SW480 (cell line): ENCODE measurements at places on chromosomes 1 and 21.

DNA sequence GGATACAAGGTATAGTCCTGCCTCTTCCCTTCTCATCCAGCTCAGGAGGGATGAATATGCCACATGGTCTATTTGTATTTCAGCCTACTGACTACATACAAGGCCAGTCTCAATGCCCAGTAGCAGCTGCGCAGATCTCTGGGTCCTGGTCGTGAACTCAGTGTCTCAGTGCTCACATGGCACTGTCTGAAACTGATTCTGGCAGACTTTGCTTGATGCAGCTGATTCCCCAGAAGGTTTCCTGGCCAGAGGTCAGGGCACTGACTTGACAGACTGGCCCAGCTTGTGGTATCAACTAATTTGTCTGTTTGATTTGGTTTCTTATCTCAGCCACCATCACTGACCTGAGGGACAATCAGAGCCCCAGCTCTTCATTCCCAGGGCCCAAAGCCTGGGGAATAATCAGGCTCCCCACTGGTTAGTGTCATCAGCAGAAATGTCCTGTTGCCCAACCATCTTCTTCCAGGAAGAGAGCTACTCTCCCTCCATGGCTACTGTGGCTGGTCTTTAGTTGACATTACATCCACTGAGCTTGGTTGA is 7.5 kb upstream of the SPRR4 start:
- no peak for DNase-seq

DNA sequence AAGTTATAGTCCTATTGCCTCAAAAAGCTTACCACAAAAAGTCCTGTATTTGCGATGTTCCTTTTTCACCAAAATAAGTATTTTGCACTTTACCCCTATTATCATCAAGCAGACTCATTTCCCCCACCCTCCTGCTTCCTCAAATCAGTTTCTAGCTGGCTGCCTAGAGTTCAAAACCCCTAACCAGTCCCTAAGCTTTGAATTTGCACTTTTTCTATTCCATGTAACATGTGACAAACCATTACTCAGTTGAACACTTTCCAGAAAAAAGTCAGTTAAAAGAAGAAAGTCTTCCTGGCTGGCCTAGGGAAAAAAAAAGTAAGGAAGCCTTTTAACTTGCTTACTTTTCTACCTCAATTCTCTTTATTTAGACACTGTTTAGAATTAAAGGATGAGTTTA is 8.2 kb downstream of the CEP170 start:
- DNase-seq: no peak

DNA sequence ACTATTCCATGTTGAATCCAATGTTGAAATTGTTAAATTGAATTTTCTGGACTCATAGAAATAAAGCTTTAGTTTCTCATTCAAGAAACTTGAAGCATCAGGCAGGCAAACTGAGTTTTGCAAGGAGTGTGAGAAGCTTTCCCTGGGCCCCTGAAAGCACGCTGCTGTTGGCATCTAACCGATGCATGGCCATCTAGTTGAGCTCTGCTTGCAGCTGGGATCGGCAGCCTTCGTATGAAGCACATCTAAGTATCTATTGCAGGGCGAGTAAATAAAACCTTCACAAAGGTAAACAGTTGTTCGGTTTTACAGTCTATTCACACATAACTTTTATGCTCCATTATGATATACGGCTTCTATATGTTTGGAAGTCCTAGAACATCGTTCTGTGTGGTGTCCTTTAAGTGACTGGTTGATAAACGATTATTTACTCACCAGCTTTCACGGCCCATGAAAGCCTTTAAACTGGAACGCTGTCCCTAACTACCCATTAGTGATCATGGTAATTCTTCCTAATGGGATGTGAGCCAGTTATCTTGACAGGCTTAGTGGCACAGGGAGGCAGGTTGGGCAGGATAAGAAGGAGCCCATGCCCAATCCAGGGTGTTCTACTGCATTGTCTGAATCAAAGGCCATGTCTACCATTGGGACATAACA is 71.7 kb downstream of the SEC16B start:
- DNase-seq: no peak

DNA sequence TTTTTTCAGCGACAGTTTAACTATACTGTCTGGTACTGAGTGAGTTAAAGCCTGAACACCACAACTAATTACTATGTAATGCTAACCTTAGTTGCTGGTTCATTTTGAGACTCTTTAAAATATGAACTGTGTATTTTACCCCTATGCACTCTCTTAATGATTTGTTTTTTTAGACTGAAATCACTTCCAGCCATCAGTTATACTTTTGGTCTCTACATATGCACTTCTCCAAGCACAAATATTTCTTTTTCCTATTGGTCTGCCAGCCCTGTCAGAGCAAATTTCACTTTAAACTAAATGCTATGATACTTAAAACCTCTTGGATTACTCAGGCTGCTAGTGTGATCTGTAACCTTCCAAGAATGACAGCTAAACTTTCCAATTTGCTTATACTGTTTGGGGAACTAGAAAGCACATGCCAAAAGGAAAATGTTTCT is 38.1 kb upstream of the SCYL3 start:
- DNase-seq: no peak

DNA sequence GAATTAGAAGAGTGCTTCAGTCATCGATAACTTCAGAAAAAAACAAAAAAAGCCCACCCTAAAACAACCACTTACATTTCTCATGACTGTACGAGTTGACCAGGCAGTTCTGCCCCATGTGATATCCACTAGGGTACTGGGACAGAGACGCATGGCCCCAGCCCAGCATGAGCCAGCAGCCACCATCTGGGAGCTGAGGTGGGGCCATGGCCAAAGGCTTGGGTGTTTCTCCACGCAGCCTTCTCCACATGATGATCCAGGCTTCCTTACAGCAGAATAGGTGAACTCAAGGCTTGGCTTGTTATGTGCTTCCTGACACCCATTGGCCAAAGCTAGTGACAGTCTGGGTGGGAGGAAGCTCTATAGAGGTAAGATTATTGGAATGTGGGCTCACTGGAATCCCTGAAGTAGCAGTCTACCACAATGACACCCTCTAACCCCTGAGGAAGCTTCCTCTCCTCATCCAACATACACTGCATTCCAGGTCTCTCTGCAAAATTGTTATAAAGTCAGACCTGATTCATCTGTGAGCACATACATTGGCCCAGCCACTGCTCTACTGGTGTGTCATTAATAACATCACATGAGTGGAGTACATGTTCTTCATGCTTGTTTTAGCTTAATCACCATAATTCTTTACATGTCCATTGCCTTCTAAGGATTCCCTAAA is 66.3 kb upstream of the NTPCR start:
- DNase-seq: no peak

DNA sequence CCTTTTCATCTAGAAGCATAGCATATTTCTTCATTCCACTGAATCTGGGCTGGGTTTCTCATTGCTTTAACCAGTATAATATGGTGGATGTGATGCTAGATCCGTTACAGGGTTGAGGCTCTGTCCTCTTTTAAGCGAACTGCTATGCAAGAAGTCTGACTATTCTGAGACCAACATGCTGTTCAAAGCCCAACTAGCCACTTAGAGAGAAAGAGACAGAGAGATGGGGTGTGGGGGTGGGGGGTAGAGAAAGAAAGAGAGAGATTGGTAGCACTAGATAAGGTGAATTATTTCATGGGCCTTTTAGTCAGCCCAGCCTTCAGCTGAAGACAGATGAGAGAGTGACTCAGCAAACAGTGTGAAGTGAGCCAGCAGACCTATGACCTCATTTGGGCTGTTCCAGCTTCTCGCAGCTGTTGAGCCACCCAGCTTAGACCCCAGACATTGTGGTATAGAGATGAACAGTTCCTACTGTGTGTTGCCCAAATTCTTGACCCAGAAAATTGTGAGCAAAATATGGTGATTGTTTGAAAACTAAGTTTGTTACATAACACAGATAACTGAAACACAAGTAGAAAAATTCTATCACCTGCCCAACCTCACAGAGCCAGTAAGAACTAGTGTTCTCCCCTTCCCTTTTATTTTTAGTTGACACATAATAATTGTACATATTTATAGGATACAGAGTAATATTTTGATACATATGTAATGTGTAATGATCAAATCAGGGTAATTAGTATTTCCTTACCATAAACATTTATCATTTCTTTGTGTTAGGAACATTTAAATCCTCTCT is 40.7 kb upstream of the PRKACB start:
- DNase-seq: peak; percentile 58
